ENCODE measurements at places on chromosomes 4 and X. TPM values are rescaled to one million over a fixed set of nuclear protein-coding genes. Genes with fewer than 3 reads are reported as not detected.

MAGEA4 gene
- polyA plus RNA-seq: not detected

SPIN2A gene
- not detected for polyA plus RNA-seq

GRCh38 chr4:138918169-138918869 lies 97.3 kb upstream of the NOCT start:
- no peak for DNase-seq
- H3K4me1 ChIP-seq: peaks cover 9% of the 10 kb centered on the region
- no peak overlapping the region for H3K4me3 ChIP-seq
- H3K27me3 ChIP-seq: no peaks in the 10 kb centered on the region

- H3K4me3 ChIP-seq: no peak overlapping the region
- no peak for DNase-seq
- H3K36me3 ChIP-seq: no peaks in the 10 kb centered on the region
- H3K4me1 ChIP-seq: no peaks in the 10 kb centered on the region
- no peaks in the 10 kb centered on the region for H3K27me3 ChIP-seq
Observed at GRCh38 chr4:153748378-153748777, 11.4 kb downstream of the RNF175 start.

- H3K27me3 ChIP-seq: no peaks in the 10 kb centered on the region
- H3K4me1 ChIP-seq: peaks cover 49% of the 10 kb centered on the region
- no peak overlapping the region for H3K4me3 ChIP-seq
- peaks cover 23% of the 10 kb centered on the region for H3K36me3 ChIP-seq
- peak overlapping the region; percentile 58 for H3K27ac ChIP-seq
- no peak for DNase-seq
Observed at GRCh38 chr4:77731656-77732055, 87.5 kb downstream of the CNOT6L start.

DNA sequence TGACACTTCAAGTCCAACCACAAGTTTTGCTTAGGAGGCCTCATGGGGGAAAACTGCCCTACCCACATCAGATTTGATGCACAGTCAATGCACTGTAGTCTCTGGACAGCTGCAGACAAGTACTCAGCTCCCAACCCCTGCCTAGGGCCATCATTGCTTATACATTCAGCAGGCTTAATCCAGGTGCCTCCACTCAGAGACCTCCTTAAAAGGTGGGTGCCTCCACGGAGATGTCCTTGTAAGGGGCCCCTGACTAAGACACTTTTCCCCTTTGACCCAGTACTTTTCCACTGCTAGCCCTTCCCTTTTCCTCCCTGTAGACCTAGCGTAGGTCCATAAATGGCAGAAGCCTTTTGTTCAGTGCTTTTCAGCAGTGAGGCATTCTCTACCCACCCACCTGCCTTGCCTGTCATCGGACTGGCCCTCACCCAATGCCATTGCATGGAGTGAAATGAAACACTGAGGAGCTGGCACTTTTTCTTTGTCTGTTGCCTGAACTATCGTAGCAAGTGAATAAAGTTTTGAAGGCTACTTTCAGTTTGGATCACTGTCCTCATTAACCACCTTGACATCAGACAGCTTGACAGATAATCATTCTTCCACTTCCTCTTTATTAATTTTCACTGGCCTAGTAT lies 23.8 kb upstream of the PLK4 start:
- peaks cover 22% of the 10 kb centered on the region for H3K36me3 ChIP-seq
- no peak for DNase-seq
- H3K27ac ChIP-seq: no peak overlapping the region

DNA sequence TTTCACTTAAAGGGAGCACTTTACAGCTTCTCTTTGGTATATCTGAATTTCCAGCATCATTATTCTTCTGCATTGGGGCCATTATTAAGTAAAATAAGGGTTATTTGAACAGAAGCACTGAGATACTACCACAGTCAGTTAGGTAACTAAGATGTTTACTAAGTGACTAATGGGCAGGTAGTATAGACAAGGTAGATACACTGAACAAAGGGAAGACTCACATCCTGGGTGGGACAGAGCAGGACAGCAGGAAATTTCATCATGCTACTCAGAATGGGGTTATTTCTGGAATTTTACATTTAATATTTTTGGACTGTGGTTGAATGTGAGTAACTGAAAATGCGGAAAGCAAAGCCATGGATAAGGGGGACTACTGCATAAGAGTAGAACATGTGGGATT lies 316.0 kb downstream of the CCSER1 start:
- no peak for DNase-seq
- no peaks in the 10 kb centered on the region for H3K27me3 ChIP-seq
- no peak overlapping the region for H3K4me3 ChIP-seq
- no peaks in the 10 kb centered on the region for H3K4me1 ChIP-seq
- no peaks in the 10 kb centered on the region for H3K36me3 ChIP-seq
- H3K27ac ChIP-seq: no peak overlapping the region

All from immature natural killer cell (primary cell).